CD4-positive, CD25-positive, alpha-beta regulatory T cell (primary cell): ENCODE measurements at places on chromosomes 2 and 18.
A peak's percentile ranks its signal among the peaks of the same experiment; 100 is the strongest.

DNA sequence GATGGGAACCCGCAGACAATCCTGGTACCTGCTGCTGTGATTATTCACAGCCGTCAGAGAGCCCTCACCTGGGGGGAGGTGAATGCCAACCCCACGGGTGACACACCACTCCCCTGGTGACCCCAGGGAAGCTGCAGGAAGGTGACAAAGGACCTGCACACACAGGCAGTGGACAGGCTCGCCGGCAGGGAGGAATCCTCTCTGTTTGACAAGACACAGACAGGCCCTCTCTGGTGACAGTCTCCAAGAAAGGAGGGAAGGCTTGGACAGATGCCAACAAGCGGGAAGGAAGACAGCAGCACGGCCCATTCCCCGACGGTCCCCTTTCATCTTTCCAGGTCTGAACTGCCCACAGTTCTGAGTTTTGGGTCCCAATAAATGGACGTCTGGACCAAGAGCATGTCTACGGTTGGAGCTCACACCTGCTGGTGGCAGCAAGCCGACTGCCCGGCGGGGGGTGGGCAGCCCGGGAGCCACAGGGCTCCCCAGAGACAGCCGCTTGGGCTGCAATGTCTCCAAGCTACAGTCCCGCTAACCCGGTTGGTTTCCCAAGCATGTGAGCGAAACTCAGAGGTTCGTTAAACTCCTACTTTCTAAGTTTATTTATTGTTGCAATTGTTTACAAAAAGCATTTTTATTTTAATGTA is 31.8 kb downstream of the HDAC4 start:
- DNase-seq: no peak

GRCh38 chr18:58996131-58996641 is 131.5 kb downstream of the ZNF532 start:
- DNase-seq: no peak

DNA sequence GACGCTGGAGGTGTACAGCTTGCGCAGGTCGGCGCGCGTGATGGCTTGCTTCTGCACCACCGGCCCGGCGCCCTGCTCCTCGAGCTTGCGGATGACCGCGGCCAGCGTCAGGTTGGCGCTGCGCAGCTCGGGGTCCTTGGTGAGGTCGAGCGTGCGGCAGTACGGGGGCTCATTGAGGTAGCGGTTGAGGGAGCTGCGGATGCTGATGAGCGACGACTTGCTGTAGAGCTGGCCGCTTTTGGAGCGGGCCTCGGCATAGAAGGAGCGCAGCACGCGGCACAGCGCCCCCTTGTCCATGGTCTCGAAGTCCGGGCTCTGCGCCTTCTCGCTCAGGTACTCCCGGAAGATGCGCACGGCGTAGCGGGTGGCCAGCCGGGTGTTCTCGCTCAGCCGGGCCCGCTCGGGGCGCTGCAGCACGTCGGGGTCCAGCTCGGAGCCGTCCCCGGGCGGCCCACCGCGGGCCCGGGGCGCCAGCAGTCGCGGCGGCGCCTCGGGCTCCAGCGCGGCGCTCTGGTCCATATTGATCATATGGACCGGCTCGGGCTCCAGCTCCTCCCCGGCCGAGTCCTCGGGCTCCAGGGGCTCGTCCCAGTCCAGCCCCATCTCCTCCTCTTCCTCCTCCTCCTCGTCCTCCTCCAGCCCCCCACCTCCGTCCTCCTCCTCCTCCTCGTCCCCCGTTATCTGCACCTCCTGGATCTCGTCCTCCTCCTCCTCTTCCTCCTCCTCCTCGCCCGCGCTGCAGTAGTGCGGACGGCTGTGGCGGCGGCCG is 523 bp downstream of the KCTD1 start:
- peak; percentile 28 for DNase-seq

- peak; percentile 55 for DNase-seq
These were observed 157.9 kb downstream of the ANKRD44 start for GRCh38 chr2:197152451-197153228.

DNA sequence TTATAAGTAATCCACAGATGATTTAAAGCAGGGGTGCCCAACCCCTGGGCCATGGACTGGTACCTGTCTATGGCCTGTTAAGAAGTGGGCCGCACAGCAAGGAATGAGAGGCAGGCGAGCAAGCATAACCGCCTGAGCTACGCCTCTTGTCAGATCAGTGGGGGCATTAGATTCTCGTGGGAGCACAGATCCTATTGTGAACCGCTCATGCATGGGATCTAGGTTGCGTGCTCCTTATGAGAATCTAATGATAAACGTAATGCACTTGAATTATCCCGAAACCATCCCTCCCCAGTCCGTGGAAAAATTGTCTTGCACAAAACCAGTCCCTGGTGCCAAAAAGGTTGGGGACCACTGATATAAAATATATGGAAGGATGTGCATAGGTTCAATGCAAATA is 153.7 kb downstream of the CSRNP3 start:
- DNase-seq: no peak

DNA sequence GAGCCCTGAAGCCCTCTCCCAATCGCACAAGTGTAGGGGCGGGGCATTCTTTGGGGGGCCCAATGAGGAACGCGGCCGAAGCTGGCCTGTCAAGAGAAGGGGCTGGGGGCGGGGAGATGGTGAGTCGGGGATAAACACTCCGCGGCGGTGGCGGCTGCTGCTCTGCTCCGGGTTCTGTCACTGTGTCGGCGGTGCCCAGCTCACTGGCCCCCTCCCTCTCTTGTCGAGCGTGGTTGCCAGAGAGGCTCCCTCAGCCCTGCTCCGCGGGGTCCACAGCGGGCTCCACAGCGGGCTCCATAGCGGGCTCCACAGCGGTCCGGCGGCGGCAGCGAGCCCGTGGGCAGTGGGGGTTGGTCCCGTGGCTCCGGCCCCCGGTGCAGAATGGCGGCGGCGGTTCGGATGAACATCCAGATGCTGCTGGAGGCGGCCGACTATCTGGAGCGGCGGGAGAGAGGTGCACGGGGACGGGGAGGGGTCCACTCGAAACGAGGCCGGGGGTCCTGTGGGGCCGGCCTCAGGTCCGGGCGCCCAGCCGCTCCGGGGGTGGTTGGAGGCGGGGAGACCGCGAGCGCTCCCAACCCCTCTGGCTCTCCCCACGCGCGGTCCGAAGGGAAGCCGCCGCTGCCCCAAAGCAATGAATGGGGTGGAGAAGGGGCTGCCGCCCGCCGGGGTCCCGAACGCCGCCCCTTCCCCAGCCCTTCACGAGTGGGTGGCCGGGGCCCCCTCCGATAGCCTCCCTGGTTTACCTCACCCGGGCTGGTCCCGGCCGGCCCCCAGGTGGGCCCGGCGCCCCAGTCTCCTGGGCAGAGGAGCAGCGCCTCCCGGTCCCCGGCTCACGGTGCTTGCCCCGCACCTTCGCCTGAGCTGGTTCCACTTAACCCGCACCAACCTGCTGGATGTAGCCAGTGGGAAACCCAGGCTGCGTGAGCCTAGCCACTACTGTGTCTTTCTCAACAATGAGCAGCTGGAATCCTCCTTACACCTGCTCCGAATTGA is at the start of gene MXD1:
Gene MXD1, plus strand, starts transcription at position 160 of the 996 bp plus-strand sequence. Its CDS starts 222 bp downstream, at position 382.
- no peak for DNase-seq

GRCh38 chr18:5250603-5251002 is 44.9 kb downstream of the ZBTB14 start:
- DNase-seq: no peak

- DNase-seq: no peak
These were observed 42.1 kb downstream of the BCL2L11 start for GRCh38 chr2:111162718-111163331.

- DNase-seq: no peak
These were observed 134.8 kb downstream of the SLC8A1 start for GRCh38 chr2:40317046-40317445.

DNA sequence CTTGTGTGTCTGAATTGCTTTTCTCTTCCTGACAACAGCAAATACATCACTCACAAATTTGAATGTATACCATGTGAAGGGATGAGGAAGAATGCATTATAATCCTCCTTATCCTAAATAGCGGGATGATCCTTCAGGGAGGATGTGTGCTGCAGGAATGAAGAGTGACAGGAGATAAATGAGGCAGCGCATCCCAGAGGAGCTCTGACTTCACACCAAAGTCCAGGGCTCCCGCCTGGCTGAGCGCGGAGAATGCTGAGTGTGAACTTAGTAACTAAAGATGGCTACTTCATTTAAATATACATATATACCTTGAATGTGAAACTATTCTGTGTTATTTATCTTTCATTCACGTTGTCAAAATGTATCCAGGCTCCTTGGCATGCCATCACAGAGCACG is 145.2 kb upstream of the TPO start:
- DNase-seq: no peak

- no peak for DNase-seq
These were observed 7.3 kb upstream of the VAPA start for GRCh38 chr18:9906481-9906880.

GRCh38 chr2:232873292-232873908 is 3.3 kb downstream of the SNORC start:
- no peak for DNase-seq

DNA sequence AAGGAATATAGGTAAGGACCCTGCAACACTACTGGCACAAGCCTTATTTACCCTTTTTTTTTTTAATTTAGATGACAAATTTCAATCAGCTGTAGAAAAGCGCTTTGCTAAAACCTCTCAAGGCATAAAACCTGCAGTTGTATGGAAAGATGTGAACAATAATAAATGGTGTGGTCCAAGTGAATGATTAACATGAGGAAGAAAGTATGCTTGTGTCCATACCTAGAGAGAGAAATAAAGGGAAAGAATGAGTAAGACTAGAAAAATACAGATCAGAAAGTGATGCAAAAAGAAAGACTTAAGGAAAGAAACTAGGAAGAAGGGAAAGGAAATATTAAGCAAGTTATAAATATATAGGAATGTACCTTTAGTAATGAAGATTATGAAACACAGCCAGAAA is 119.2 kb upstream of the SCN7A start:
- DNase-seq: no peak

GRCh38 chr2:66849153-66849755 is 414.3 kb downstream of the MEIS1 start:
- no peak for DNase-seq

GRCh38 chr2:104033399-104033798 is 820.5 kb upstream of the POU3F3 start:
- DNase-seq: no peak

DNA sequence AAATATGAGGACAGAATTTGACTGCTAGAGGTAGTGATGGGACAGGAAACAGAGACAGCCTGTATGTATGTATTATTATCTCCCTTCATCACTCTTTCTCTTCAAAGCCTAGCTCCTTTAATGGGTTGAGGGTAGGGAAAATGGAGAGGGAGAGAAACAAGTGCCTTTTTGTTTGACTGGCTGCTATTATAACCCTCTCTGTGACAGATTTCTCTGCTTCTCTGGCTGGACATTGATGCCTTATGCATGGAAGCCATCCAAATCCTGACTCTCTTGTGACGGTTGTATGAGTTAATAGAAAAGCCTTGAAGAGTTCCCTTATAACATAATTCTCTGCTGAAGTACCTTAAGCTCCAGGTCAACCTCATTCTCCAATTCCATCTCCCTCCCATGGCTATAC is 118.5 kb upstream of the COL5A2 start:
- DNase-seq: no peak

GRCh38 chr2:218733171-218734021 is 22.8 kb downstream of the TTLL4 start:
- no peak for DNase-seq

DNA sequence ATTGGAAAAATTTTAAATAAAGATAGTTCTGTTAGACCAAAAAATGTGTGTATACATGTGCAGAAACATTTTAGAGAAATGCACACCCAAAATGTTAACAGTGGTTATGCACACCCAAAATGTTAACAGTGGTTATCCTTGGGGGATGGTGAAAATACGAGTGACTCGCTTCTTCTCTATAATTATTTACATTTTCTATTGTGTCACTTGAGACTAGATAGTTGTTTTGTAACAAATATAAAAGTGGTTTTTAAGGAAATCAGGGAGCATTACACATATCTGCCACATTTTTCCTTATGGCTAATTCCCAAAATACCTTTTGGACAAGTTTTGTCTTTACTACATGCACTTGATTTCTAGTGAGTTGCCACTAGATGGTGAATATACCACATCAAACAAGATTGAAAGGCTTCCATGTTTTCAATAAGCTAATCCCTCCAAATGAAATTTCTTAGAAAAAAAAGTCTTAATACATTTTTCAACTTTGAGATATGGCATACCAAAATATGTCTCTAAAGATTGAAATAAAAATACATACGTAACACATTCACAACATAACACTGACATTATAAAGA is 9.0 kb upstream of the HIBCH start:
- DNase-seq: no peak

- DNase-seq: no peak
These were observed 209.7 kb downstream of the WDPCP start for GRCh38 chr2:63378589-63378988.

- no peak for DNase-seq
These were observed 44.6 kb downstream of the FOSL2 start for GRCh38 chr2:28437149-28437835.

- no peak for DNase-seq
These were observed 69.6 kb upstream of the COL5A2 start for GRCh38 chr2:189249171-189249570.

- DNase-seq: no peak
These were observed 238.2 kb upstream of the RBBP8 start for GRCh38 chr18:22694954-22695353.

GRCh38 chr2:71784734-71785511 is 331.6 kb downstream of the DYSF start:
- DNase-seq: no peak

DNA sequence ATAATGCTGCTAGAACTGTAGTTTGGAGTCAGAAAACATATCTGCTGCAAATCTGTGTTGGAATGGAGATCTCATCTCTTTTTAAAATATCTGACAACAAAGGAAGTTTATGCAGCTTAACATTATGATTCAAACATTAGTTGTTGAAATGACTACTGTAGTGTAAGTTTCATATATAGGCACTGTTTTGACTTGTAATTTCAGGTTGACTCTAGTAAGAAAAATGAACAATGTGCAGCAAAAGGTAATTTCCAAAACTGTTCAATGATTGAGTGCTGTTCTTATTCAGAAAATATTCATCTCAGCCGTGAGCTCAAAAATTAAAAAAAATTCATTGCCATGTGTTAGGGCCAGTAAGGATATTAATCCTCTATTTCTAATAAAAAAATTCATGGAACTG is 48.5 kb downstream of the CCDC138 start:
- DNase-seq: peak; percentile 5

- no peak for DNase-seq
These were observed 73.9 kb upstream of the NCKAP5 start for GRCh38 chr2:133641942-133642725.

GRCh38 chr2:53777134-53777533 is 9.5 kb downstream of the CHAC2 start:
- no peak for DNase-seq

DNA sequence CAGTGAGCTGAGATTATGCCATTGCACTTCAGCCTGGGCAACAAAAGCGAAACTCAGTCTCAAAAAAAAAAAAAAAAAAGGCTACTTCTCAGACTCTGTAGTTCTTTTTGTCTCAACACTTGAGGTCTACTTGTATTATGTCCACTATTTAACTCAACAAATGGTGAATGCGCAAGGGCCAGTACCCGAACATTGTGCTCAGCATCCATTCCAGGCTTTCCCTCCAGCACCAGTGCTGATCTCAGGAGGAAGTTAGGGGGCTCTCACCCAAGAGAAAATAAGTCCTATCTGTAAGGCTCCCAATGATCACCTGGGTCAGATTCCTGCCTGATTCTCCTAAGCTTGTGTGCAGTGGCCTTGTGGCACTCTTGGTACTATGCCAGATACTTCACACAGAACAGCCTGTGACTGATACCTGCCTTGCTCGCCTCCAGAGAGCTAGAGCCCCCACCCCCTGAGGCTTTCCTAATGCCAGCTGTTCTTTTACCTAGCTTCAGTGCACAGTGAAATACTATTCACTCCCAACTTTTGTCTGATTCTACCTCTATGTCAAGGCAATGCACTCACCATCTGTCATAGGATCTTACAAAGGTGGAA is 74.9 kb downstream of the INO80D start:
- DNase-seq: no peak
